ENCODE measurements at places on chromosomes 13 and 19.

- no peak for DNase-seq
Observed at GRCh38 chr13:102977471-102977870, 88.7 kb downstream of the SLC10A2 start.

GRCh38 chr19:49231804-49232203, 74.2 kb downstream of the TRPM4 start:
- no peak for DNase-seq

DNA sequence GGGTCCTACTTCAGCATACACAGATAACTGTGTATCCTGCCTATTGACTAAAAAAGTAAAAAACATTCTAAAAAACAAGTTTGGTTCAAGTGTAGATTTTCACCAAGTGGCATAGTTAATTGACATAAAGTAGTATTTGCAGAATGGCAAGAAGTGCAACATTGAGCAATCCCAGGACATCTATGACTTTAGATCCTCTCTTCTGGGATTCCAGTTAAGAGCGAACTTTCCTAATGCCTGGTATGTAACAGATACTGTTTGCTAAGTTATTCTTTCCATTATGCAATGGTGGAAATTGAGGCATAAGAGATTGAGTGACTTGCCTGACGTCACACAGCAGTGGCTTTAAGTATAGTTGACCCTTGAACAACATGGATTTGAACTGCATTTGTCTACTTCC, 96.1 kb downstream of the ZMYM2 start:
- no peak for DNase-seq

GRCh38 chr19:54325194-54325621, 12.2 kb upstream of the LILRA5 start:
- peak; percentile 48 for DNase-seq

DNA sequence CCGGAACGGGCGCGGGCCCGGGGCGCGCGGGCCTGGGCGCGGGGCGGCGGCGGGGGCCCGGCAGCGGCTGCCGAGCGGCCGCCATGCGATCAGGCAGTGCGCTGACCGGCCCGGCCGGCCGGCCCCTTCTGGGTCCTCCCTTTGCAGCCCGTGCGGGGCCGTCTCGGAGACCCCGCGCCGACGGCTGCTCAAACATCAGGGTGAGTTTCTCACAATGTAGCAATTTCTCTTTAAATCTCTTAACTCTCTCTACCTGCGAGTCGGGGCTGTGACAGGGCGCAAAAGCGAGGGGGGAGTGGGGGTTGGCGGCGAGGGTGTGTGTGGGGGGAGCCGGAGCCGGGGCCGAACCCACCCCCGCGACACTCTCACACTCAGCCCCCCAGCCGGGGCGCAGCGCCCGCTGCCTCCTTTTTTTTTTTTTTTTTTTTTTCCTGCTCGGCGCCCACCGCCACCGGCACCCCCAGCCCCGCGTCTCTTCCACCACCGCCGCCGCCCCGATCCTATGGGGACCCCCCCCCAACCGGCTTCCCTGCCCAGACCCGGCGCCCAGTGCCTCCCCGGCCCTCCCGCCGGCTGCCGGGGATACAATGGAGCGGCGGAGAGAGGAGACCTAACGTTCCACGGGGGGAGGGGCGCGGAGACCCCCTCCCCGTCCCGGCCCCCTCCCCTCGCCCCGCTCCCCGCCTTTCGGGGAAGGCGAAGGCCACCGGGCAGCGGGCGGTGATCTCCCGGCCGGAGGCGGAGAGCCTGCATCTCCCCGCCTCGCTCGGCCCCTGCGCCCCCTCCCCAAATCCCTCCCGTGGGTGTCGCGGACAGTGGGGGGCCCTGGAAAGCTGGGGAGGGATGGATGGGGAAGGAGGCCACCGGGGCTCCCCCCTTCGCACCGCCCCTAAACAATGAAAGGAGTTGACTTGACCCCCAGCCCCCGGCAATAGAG, at the start of gene BICRA:
Gene BICRA, plus strand, starts transcription at position 166 of the 937 bp plus-strand sequence. CDS start 64,441 bp downstream, outside the sequence.
- peak; percentile 66 for DNase-seq

- DNase-seq: no peak
Observed at GRCh38 chr13:42964761-42965161, 27.3 kb downstream of the EPSTI1 start.
